GM06990 (cell line): ENCODE measurements at places on chromosomes 7 and 10.
A peak's percentile ranks its signal among the peaks of the same experiment; 100 is the strongest.

DNA sequence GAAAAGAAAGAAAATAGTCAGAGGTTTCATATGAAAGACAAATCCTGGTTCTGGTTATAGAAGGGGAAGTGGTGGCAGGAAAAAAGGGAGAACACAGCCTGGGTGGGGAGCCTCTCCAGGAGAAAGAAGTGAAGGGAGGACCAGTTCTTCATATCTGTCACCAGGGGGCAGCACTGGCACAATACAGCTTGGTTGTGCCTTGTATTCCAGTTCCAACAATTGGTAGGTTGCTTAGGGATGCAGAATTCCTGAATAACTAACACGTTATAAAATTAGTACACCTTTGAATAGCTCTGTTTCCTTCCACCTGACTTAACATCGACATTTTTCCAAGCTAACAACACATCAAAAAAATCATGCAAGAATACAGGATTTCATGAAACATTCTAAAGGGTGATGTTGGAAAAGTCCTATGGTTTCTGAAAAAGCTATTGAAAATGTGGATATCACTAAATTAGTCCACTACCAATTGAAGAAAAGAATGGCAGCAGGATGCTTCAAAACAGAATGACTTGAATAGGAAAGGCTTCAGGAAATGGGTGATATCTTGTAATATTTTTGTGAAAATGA lies 52.9 kb downstream of the CYP26A1 start:
- no peak for DNase-seq

- DNase-seq, result no peak
These were observed 75.8 kb downstream of the NOC3L start for GRCh38 chr10:94286901-94287300.

DNA sequence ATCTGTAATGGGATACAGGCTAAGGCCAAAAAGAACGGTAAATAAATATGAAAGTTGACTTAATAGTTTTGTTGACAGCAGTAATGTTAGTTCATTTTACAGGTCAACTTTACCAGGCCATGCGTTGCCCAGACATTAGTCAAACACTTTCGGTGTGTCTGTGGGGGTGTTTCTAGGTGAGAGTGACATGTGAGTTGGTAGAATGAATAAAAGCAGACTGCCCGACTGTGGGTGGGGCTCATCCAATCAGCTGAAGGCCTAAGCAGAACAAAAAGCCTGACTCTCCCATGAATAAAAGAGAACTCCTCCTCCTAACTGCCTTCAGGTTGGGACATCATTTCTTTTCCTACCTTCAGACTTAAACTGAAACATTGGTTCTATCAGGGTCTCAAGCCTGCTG lies 132.3 kb downstream of the MTPAP start:
- no peak for DNase-seq

DNA sequence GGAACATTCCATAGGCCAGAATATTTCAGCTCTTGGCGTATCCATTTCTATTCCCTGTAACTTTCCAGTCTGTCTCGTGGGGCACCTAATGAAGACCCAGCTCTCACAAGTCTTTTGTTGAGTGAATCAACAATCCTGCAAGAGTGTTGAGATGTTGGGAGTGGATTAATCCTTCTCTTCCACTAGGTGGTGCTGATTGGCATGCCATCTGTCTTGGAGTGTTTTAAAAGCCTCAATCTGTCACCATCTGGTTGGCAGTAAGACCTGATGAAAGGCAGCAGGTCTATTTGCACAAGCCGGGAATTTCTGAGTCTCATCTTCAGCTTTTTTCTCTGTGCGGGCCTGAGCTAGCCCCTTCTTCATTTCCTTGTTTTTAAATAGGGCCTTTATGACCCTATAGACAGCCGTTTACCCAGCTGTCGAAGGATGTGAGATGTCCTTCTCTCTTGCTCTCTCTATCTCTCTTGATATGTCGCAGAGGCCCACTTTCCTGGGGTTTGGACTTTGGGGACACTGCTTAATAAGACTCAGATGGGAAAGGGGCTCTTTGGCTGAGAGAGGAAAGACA lies 180.5 kb downstream of the ZNF365 start:
- no peak for DNase-seq

DNA sequence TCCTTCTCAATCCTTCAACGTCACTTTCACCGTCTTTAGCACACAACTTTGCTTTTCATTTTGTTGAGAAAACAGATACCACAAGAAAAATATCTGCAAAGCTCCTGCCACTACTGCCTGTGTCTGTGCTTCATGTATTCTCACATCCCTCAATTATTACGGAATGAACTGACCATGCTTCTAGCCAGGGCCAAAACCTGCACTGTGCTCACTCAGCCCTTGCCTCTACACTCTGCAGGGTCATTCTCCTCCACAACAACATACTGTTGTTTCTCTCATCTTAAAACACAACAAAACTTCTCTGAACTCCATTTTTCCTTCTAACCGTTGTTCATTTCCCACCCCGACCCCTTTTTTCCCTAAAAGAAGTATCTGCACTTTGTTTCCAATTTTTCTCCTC lies 29.5 kb downstream of the BMPR1A start:
- no peak for DNase-seq

DNA sequence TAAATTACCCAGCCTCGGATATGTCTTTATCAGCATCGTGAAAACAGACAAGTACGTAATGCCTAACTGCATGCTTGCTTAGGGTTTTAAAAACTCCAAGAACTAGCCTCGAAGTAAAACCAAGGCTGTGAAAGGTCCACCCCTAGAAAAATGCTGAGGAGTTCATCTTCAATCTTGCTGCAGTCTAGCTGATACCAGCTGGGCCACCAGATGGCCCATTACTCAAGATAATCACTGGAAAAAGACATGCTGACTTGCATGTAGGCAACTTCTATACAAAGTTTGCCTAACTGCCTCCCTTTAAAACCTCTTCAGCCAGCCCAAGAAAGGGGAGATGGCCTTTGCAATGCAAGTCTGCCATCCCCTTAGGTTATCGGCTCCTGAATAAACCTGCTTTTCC lies 614.1 kb downstream of the GALNT17 start:
- DNase-seq, result no peak

DNA sequence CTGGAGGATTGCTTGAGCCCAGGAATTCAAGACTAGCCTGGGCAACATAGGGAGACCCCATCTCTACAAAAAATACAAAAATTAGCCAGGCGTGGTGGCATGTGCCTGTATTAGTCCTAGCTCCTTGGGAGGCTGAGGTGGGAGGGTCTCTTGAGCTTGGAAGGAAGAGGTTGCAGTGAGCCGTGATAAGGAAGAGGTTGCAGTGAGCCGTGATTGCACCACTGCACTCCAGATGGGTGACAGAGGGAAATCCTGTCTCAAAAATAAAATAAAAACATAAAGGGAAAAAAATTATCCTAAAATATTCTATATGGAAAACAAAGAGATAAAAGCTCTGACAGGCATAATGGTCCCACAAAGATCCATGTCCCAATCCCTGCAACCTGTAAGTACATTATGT lies 87.9 kb upstream of the KAT6B start:
- DNase-seq, result no peak

GRCh38 chr10:15096661-15097010 lies 519 bp upstream of the RPP38 start:
- no peak for DNase-seq

- DNase-seq, result no peak
These were observed 818.3 kb downstream of the MAGI2 start for GRCh38 chr7:78635026-78635793.

- no peak for DNase-seq
These were observed 541.2 kb upstream of the FOXK1 start for GRCh38 chr7:4140933-4141332.

GRCh38 chr7:140621401-140622021 lies 19.1 kb downstream of the DENND2A start:
- no peak for DNase-seq

GRCh38 chr10:128520211-128520815 lies 394.1 kb upstream of the MKI67 start:
- no peak for DNase-seq

GRCh38 chr10:62736168-62736546 lies 68.4 kb upstream of the ADO start:
- no peak for DNase-seq

DNA sequence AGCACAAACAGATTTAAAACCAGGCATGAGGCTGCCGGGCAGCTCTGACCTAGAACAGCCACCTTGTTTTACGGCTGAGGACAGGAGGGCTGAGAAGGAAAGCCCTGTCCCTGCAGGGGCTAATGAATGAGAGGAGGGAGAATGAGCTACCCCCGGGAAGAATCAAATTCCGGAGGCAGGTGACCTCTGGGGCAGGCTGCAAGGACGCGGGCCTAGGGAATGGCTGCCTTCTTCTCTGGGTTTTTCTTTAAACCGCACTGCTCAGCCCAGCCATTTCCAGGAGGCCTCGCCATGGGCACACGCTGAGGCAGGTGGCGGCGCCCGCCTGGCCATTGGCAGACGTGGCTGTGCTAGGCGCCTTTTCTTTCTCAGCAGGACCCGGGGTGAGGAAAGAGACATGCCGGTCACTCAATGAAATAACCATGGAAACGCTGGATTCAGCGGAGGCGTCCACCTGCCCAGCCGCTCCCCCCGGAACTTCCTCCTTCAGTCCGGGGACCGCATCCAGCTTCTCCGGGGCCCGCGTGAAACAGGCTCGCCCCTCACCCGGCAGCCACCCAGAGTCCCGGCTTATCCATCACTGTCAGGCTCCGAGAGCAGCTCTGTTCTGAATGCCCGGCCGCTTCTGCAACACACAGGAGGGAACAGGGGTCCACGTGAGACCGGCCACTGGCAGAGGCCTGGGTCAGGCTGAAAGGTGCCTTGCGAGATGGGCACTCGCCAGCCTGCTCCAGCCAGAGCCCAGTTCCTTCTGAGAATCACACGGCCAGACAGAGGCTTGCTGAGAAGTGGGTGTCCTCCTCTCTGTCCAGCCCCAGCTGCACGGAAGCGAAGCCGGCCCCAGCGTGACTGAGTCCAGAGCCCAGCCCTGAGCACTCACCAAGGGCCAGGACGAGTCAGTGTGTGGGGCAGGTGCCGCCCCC lies 82.1 kb downstream of the PDGFA start:
- DNase-seq, result no peak

- no peak for DNase-seq
These were observed 776.4 kb downstream of the TYW1 start for GRCh38 chr7:67773081-67773480.

DNA sequence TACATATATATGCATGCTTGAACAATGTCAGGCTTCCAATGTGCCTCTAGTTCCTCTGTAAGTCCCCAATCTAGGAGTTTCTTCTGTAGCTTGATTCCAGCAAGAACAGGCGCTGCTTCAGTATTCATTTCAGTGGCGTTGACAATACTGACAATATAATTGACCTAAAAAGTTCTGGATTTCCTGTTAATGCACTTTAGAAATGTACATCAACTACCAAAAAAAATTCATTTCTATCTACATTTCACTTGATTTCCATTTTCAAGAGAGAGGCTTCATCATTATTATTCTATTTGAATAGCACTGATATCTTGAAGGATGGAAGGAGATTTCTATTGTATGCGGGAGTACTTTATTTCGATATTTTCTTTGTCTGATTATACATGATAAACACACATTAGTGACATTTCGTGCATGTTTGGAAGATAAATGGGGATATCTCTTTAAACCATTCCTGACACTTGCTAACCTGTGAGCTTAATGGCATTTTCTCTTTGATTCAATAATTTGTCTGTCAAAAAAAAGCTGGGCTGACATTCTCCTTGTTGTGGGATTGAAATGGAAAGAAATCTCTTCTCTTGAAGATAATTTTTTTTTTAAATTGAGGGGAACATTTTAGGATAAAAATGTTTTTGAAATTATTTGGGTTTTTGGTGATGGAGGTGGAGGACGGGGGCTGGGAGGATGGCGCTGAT lies 568.2 kb downstream of the LRMDA start:
- no peak for DNase-seq

GRCh38 chr10:80253266-80253962 lies 36.0 kb downstream of the MAT1A start:
- DNase-seq, result no peak

- no peak for DNase-seq
These were observed 1067.6 kb upstream of the CELF2 start for GRCh38 chr10:9950070-9950469.

DNA sequence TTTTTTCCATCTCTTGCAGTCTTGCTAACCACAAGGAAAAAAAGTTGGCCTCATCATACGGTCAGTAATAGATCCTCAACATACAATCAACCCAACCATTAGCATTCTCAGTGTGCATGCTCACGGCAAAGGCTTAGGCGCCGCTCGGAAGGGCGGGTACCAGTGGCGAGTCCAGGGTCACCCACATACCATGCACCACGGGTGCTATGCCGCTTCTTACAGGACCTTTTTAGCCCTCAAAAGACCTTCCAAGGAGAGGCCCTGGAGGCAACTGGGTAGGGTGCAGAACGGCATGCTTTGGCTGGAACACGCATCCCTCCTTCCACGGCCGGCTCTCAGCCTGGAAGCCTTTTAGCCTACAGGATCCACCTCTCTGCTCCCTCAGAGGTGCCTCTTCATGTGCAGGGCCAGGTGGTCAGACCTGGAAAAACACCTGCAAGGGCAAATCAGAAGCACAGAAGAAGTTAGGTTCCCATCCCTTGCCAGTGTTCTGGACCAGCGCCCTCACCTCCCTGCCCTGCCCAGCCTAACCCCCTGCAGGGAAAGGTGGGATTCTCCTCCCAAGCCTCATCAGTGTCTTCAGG lies 5.8 kb downstream of the KLF6 start:
- DNase-seq, result no peak

GRCh38 chr7:149027611-149028345 lies 527 bp downstream of the PDIA4 start:
- no peak for DNase-seq

DNA sequence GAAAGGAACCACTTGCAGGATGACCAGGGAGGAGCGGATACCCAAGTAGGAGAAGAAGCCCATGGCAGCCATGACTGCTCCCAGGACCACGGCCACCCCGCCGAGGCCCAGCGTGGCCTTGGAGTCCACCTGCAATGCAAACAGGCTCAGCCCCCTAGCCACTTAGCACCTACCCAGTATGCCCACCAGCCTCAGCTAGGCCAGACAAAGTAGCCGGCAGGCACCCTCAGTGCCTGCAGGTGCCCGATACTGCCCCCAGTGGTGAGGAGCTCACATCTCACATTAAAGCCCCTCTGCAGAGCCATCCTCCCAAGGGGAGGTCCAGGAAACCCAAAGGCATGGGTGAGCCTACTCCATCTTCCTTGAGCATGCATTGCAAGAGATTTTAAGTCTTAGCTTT lies 6.6 kb downstream of the NPC1L1 start:
- peak; percentile 31 for DNase-seq

DNA sequence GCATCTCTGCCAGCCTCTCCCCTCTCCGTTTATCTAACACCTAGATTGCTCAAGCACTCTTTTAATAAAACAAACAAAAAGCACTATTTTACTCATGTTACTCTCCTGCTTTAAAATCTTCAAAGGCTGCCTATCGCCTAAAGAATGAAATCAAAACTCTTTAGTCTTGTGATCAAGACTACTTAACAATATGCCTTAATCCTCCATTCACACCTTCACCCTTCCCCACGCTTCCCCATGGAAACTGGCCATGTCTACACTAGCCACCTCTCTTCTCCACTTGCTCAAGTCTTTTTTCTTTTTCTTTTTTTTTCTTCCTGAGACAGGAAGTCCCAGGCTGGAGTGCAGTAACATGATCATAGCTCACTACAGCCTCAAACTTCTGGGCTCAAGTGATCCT lies 47.8 kb upstream of the TMEM213 start:
- no peak for DNase-seq
